ENCODE measurements at places on chromosomes 3 and 15.

DNA sequence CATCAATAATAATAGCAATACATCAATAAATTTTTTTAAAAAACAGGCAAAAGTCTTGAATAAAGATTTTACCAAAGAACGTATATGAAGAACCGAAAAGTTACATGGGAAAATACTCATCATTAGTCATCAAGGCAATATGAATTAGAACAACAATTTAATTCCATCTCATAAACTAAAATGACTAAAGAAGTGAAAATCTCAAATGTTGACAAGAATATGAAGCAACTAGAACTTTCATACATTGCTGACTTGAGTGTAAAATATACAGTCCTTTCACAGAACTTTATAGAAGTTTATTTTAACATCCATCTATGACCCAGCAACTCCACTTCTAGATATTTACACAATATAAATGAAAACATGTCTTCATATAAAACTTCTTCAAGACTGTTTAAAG is 35.3 kb upstream of the ABHD10 start:
- no peak for DNase-seq

GRCh38 chr15:55909036-55909811 is 84.2 kb downstream of the NEDD4 start:
- DNase-seq, result peak; percentile 68

DNA sequence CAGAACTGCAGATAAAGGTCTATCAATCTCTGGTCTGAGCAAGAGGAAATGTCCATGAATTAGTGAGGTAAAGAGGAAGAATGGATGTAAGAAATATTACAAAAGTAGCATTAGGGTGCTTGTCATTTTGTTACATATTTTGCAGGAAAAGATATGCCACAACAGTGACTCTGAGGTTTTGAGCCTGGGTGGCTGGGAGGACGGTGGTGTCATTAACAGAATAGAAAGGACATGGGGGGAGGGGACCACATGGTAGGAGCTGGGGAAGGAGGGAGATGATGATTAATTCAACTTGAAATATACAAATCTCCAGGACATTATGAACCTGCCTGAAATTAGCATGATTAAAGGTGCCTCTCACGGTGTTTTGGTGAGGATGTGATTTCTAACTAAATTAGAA is 245.5 kb upstream of the MDFIC2 start:
- DNase-seq, result no peak

DNA sequence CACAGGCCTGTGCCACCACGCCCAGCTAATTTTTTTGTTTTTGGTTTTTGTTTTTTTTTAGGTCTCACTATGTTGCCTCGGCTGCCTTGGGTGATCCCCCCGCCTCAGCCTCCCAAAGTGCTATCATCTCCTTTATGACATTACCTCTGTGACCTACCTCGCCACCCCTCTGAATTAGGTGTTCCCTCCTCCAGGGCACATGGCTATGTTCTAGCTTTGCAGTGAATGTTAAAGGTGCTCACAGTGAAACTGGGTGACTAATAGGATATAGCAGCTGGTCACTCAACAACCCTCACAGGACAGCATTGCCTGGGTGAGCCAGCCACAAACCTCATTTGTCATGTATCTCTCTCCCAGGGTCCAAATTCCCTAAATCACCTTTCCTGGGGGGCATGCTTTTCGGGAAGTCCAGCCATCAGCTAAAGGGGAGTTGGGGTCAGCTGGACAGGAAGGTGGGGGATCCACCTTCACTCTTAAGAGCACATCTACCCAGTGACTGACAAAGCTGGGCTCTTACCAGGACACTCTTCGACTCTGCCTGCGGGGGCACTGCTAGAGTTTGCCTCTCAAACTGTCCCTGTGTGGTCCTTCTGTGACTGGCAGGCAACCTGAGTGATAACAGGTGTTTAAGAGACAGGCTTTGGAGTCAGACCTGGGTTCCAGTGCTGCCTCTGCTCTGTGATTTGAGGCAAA is 1.6 kb upstream of the TTLL3 start:
- peak; percentile 63 for DNase-seq

- no peak for DNase-seq
Measured at GRCh38 chr3:55661571-55661970, 174.5 kb upstream of the WNT5A start.

DNA sequence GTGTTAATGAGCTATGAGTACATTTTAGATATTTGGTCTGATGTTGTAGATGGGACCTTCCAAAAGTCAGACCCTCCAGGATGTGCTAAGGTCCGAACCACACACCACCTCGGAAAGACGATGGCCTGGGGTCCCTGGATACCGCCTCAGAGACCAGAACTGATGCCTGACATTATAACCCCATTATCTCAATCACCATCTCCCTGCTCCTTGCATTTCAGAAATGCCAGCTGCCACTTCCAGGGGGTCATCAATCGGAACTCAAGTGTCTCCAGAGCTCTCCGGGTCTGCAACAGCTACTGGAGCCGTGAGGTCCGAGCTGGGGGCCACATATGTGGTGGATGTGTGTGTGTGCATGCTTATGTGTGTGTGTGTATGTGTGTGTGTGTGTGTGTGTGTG is 7.9 kb downstream of the DUOX1 start:
- DNase-seq, result no peak

- DNase-seq, result no peak
Measured at GRCh38 chr3:53082736-53083135, 36.9 kb upstream of the SFMBT1 start.

GRCh38 chr3:32373844-32374243 is 17.8 kb upstream of the CMTM7 start:
- no peak for DNase-seq

GRCh38 chr3:12495749-12496452 is 11.6 kb downstream of the TSEN2 start:
- DNase-seq, result no peak

DNA sequence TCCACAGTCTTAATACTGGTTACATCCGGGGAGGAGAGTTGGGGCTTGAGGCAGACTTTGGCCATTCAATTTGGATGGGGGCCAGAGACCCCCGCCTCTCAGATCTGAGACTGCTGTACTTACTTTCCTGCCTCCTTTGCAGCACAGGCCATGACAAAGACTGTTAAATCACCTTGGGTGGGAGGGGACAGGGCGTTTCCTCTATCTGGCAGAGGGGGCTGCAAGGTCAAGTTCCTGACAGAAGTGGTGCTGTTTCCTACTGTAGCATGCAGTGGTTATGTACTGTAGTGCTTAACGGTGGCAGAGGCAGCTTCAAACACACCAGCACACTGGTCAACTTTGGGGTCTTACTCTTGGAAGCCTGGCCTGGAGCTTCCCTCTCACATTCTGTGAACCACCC is 261.2 kb upstream of the LRRFIP2 start:
- DNase-seq, result no peak

GRCh38 chr3:170765419-170766078 is 104.4 kb downstream of the RPL22L1 start:
- peak; percentile 75 for DNase-seq

GRCh38 chr3:26562021-26562768 is 60.4 kb upstream of the LRRC3B start:
- no peak for DNase-seq

GRCh38 chr15:40495516-40495915 is 24.7 kb downstream of the CHST14 start:
- no peak for DNase-seq

- DNase-seq, result peak; percentile 78
Measured at GRCh38 chr3:33883538-33883950, 85.1 kb downstream of the PDCD6IP start.

- no peak for DNase-seq
Measured at GRCh38 chr3:23444386-23444785, 241.3 kb downstream of the UBE2E2 start.

DNA sequence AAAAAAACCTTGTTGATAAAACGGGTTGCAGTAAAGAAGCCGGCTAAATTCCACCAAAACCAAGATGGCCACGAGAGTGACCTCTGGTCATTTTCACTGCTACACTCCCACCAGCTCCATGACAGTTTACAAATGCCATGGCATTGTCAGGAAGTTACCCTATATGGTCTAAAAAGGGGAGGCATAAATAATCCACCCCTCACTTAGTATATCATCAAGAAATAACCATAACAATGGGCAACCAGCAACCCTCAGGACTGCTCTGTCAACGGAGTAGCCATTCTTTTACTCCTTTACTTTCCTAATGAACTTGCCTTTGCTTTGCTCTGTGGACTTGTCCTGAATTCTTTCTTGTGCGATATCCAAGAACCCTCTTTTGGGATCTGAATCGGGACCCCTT is 14.4 kb upstream of the CDC25A start:
- DNase-seq, result no peak

- DNase-seq, result peak; percentile 76
Measured at GRCh38 chr3:131454501-131454900, 48.3 kb downstream of the MRPL3 start.

GRCh38 chr3:55824406-55824805 is 337.3 kb upstream of the WNT5A start:
- DNase-seq, result no peak
